Kidney (tissue), 22 donors: ENCODE measurements at places on chromosomes 7 and 10.

DNA sequence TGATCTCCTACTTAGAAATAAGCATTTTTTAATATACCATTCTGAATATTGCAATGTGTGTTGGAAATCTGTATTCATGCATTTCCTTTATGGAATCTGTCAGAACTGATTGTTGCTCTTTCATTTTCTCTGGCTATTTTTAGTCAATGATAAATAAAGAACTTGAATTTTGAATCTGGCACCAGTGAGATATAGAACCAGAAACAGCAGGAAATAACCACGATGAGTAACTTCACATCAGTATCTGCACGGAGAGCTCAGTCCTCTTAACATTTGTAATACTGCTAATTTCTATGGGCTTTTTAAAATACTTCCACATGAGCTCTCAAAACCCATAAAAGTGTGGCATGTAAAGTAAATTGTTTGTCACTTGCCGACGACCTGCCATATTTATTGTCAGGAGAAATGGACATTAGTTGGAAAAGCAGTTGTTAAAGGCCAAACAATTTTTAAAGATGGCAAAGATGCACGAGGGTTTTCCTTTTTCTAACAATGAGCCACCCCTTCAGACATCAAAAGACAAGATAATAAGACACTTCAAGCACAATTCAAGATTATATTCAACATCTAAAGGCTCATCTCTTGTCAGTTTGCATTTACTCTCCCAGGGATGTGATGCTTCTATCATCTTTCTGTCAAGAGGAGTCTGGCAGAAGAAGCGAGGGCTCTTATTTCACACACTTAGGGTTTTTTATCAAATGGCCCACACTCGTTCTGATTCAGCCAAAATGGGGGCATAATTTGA is 118.3 kb downstream of the POU6F2 start:
- no peak for DNase-seq

DNA sequence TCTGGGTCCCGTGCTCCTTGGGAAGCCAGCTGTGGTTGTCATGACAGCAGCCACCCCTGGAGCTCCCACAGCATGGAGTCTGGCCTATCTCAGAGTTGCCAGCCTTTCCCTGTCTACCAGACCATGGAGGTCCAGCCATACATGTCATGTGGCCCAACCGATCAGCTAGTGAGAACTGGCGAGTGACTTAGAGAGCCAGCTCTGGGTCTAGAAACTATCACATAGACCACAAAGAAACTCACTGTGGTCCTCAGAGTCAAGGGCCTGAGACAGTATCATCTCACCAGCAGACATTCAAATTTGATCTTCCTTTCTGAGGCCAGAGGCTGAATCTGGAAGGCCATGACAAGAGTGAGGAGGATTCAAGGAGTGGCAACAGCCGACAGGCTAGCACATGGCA is 223.3 kb upstream of the GPR26 start:
- DNase-seq: no peak

GRCh38 chr7:94510582-94511496 is 1.2 kb downstream of the CASD1 start:
- DNase-seq: no peak

DNA sequence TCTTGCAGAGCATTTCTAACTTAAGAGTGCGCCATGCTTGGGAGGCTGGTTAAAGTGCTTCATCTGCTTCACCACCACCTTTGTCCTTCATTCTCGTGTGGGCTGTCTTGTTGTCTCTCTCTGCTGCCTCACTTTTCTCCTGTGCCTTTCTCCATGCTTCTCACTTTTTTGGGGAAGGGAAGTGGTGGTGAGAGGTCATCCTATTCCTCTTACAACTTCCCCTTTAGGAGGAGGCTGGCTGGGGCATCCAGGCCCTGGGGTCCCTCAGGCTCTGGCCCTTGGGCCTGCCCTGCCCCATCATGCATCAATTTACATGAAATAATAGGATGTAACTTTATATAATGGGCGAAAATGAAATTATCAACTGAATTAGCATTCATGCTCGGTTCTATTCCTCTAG is 39.9 kb upstream of the PIP4K2A start:
- DNase-seq: no peak

GRCh38 chr7:47295606-47296005 is 286.3 kb downstream of the TNS3 start:
- no peak for DNase-seq

- DNase-seq: no peak
These were observed 77.0 kb upstream of the GPR22 start for GRCh38 chr7:107392830-107393229.

GRCh38 chr7:17654940-17655339 is 285.4 kb downstream of the SNX13 start:
- DNase-seq: no peak

DNA sequence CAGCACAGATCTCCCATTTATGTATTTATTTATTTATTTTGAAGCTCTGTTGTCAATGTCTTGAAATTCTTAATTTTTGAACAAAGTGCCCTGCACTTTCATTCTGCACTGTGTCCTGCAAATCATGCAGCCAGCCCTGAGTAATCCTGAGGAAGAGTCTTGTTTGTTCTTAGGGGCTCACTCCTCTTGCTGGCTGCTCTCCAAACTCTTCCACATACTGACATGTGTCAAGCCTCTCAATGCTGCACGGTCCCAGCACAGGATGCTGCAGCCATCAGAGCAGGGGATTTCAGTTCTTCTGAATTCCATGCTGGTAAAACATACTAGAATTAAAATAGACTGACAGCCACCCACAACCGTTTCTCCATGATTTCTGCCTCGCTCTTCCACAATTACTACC is 207.2 kb downstream of the PARD3 start:
- DNase-seq: no peak

DNA sequence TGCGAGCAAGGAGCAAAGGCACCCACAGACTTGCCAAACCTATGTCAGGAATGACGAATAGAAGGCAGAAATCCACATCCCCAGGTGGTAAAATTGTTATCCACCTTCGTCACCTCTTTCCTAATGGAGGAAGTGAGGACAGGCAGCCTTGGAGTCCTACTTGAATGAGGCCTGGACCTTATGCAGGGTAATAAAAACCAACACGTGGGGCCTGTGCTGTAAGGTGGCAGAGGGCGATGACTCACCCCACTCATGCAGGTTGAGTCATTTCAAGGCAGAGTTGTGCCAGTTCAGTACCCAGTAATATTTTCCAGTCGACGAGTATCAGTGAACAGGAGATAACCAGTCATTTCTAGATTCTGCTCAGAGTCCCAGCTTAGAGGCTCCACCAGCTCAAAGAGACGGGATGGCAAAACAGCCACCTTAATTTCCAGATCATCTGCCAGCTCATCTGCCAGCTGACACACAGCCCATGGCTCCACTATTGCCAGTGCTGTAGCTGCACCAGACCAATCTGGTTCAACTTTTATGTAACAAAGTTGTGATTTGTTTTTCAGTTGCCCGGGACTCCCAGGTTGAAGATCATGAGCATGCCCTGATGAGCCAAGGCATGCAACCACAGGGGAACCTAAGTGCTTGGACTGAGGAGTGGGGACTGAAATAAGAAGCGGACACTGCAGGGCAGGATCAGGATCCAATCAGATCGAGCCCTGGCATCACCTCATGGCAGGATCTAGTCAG is 176.2 kb upstream of the ITGB1 start:
- no peak for DNase-seq

DNA sequence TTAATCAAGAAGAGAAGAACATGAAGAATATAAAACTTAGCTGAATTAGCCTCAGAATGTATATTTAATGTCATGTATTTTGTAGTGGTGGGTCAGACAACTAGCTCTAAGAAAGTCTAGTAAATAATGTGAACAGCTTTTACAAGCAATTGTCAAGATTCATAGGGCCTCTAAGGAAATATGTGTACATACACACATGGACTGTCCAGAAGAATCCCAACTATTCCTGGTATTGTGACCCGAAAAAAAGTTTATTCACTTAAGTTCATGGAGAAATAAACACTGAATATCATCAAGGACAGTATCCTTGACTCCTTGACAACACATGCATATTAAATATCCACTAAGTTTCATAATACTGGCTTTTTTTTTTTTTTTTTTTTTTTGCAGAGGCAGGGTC is 11.4 kb upstream of the TWIST1 start:
- DNase-seq: no peak

GRCh38 chr7:28510026-28510369 is 97.7 kb downstream of the CREB5 start:
- no peak for DNase-seq

- no peak for DNase-seq
These were observed 7.1 kb upstream of the FAM204A start for GRCh38 chr10:118349235-118349634.

GRCh38 chr10:130790339-130790738 is 521.2 kb downstream of the TCERG1L start:
- no peak for DNase-seq

GRCh38 chr7:22499044-22499443 is 944 bp downstream of the STEAP1B start:
- DNase-seq: no peak

DNA sequence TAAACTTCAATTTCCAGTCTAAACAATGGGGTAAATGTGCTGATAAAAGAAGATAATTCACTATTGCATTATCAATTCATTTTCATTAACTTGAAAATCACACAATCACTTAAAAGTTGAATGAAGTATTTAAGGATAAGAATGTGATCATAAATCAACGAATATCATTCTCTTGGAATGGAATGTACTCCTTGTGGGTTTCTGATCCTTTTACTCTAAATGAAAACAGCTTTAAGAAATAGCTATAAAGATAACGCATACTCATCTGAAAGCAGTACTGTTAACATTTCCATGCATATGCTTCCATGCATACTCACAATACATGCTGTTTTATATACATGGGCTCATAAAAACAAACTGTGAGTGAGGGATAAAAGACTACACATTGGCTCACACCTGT is 108.8 kb downstream of the ATE1 start:
- DNase-seq: no peak

GRCh38 chr10:5732141-5732540 is 47.5 kb downstream of the TASOR2 start:
- no peak for DNase-seq

- no peak for DNase-seq
These were observed 121.7 kb upstream of the CCDC6 start for GRCh38 chr10:60028081-60028480.

DNA sequence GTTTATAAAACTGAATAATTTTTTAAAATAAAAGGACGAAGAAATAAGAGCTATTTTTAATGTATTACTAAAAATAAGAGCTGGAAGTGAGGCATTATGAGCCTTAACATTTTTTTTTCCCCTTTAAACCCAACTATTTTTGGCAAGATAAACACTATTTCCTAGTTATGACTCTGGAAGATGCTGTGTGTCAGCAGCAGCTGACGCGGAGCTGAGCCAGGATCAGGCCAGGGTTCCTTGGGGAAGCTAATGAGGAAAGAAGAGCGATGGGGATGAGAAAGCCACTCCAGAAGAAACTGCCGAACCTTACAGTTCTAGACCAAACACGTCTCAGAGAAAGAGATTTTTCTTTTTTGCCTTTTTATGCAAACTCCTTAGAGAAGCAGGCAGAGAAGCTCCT is 85.9 kb downstream of the USP6NL start:
- DNase-seq: no peak

- no peak for DNase-seq
These were observed 104.6 kb downstream of the MLLT10 start for GRCh38 chr10:21638681-21639080.

DNA sequence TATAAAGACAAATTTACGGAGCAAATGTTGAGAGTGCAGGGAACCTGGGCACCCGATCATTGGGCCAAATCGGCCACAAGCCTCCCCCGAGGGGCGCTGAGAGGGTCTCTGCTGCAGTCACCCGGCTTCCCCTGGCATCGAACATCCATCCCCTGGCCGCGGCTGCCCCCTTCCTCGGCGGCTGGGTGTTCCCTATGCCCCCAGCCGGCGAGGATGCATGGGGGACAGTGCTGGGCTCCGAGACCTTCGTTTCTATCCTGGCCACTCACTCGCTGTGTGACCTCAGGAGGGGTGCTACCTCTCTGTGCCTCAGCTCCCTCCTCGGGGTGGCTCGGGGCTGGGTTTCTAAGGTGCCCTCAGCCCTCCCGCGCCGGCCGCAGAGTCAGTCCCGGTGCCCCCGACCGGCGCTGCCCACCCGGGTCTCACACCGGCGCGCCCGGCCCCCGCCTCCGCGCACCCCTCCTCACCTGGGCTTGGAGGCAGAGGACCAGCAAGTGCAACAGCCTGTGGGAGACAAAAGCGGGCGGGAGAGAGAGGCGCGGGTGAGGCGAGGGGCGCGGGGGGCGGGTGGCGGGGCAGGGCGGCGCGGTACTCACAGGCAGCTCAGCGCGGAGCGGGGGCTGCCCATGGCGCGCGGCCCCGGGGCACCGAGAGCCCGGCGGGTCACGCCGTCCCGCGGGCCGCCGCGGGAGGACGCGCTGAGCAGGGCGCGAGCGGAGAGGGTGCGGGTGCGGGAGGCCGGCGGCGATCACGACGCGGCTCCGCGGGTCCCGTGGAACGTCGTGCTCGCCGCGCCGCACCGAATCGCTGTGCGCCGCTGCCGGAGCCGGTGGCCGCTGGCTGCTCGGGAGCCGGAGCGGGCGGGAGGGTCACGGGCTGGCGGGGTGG is at the start of gene FGF8:
Gene FGF8, minus strand, starts transcription at position 842 of the 888 bp plus-strand sequence. Its CDS starts 214 bp downstream, at position 628.
- no peak for DNase-seq
